Activated T-helper 2 cell treated with anti-CD3 and anti-CD28 coated beads, Interferon-gamma antibody, Interleukin-2, Interleukin-4, amounts not matched to agents 10 μg/mL and 5 μg/mL and 100 μg/mL, durations not matched to agents 14 hours and 24 hours and 36 hours (primary cell): ENCODE measurements at places on chromosomes 2 and 18.

- no peak overlapping the region for H3K4me3 ChIP-seq
- DNase-seq = no peak
- H3K4me1 ChIP-seq = no peaks in the 10 kb centered on the region
- H3K36me3 ChIP-seq = no peaks in the 10 kb centered on the region
- H3K27ac ChIP-seq = no peak overlapping the region
Measured at GRCh38 chr18:6711467-6711866, 18.0 kb upstream of the ARHGAP28 start.

- H3K27ac ChIP-seq = no peak overlapping the region
- no peak for DNase-seq
- H3K4me1 ChIP-seq = no peaks in the 10 kb centered on the region
- H3K4me3 ChIP-seq = no peak overlapping the region
Measured at GRCh38 chr2:128365217-128365905, 46.7 kb upstream of the HS6ST1 start.

- peaks cover 50% of the 10 kb centered on the region for H3K27me3 ChIP-seq
- DNase-seq = no peak
- no peak overlapping the region for H3K27ac ChIP-seq
- H3K4me1 ChIP-seq = no peaks in the 10 kb centered on the region
- H3K4me3 ChIP-seq = no peak overlapping the region
Measured at GRCh38 chr2:100344433-100344832, 22.1 kb upstream of the LONRF2 start.

GRCh38 chr2:16588565-16588964 lies 77.1 kb downstream of the CYRIA start:
- no peaks in the 10 kb centered on the region for H3K4me1 ChIP-seq
- H3K36me3 ChIP-seq = no peaks in the 10 kb centered on the region
- no peak for DNase-seq
- H3K27ac ChIP-seq = no peak overlapping the region

- H3K27ac ChIP-seq = no peak overlapping the region
- no peak for DNase-seq
Measured at GRCh38 chr2:199756743-199757142, 94.2 kb downstream of the FTCDNL1 start.

GRCh38 chr2:183091318-183091953 lies 12.9 kb downstream of the DUSP19 start:
- DNase-seq = no peak
- no peak overlapping the region for H3K4me3 ChIP-seq

DNA sequence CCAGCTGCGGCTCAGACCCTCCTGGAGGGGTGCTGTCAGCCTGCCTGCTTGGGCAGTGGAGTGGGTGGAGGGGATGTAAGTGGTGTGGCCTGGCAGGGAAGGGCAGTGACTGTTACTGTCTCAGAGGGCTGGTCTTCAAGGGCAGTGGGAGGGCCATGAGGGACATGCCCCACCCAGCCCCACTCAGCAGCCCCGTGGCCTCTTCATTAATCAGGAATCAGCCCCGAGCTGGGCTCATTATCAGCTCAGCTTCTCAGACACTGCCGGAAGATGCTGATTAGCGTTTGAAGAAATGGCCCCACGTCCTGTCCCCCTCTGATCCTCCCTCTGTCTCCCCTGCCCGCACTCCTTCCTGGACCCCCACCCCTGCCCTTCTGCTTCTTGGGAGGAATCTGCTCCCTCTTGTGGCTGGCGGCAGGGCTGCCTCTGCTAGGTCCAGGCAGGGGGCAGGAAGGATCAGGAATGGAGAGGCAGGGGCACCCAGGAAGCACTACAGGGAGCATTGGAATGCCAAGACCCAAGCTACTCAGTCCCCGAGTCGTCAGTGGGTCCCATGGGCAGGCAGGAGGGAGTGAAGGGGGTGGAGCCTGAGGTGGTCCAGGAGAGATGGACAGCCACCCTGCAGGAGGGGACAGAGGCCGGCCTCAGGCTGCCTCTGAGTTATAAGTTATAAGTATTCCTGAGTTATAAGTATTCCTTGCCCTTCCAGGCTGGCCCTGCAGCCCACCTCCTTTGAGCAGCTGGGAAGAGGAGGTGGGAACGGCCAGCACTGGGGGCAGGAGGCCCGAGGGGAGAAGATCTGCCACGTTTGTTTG lies 7.0 kb downstream of the ASIC4 start:
- DNase-seq = no peak

GRCh38 chr2:96856776-96857666 lies 795 bp downstream of the ANKRD39 start:
- peaks cover 37% of the 10 kb centered on the region for H3K36me3 ChIP-seq
- peak overlapping the region; percentile 82 for H3K27ac ChIP-seq
- no peak for DNase-seq
- peaks cover 24% of the 10 kb centered on the region for H3K4me1 ChIP-seq

DNA sequence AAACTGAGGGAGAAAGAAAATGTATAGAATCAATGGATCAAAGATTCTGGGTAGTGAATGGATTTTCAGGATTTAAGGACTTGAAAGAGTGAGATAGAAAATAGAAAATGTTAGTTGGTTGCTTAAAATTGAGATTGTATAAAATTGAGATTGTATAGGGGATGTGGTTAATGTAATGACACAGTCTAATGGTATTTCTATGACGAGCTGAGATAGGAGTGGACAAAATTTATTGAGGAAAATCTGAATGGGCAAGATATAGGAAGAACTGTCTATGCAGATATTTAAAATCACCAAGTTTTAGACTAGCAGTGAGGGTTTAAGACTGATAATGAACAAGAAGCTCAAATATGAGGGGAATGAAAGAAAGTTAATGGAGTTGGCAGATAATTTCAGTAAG lies 406.6 kb downstream of the NYAP2 start:
- no peak overlapping the region for H3K4me3 ChIP-seq
- H3K27me3 ChIP-seq = no peaks in the 10 kb centered on the region
- H3K36me3 ChIP-seq = no peaks in the 10 kb centered on the region
- H3K4me1 ChIP-seq = no peaks in the 10 kb centered on the region
- no peak for DNase-seq

- peaks cover 32% of the 10 kb centered on the region for H3K27me3 ChIP-seq
- DNase-seq = no peak
- no peak overlapping the region for H3K4me3 ChIP-seq
- no peaks in the 10 kb centered on the region for H3K36me3 ChIP-seq
Measured at GRCh38 chr2:164903204-164903603, 52.1 kb downstream of the SLC38A11 start.

- no peak for DNase-seq
- peaks cover 38% of the 10 kb centered on the region for H3K27me3 ChIP-seq
- H3K27ac ChIP-seq = no peak overlapping the region
- H3K4me1 ChIP-seq = peaks cover 23% of the 10 kb centered on the region
- no peaks in the 10 kb centered on the region for H3K36me3 ChIP-seq
Measured at GRCh38 chr2:98839292-98839691, 96.7 kb downstream of the CRACDL start.

DNA sequence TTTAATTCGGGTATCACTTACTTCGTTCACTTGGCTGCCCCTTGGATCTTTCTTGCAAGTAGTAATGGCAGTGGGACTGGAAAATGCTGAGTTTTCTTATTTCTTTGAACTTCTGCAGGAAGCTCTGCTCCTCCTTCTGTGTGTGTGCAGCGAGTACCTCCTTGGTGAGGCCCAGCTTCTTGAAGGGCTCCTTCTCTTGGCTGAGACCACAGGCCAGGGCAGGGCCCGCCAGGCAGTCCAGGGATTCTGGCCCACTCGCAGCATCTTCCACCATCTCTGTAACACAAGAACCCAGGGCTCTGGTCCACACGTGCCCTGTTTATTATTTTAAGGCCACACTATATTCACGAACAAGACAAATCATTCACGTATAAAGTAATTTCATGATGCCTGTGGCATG lies 15.8 kb upstream of the HES6 start:
- no peaks in the 10 kb centered on the region for H3K27me3 ChIP-seq
- peaks cover 6% of the 10 kb centered on the region for H3K4me1 ChIP-seq
- no peak for DNase-seq
- no peak overlapping the region for H3K27ac ChIP-seq
- no peak overlapping the region for H3K4me3 ChIP-seq
- H3K36me3 ChIP-seq = peaks cover 36% of the 10 kb centered on the region

- no peaks in the 10 kb centered on the region for H3K4me1 ChIP-seq
- H3K36me3 ChIP-seq = no peaks in the 10 kb centered on the region
- H3K27me3 ChIP-seq = no peaks in the 10 kb centered on the region
- H3K4me3 ChIP-seq = no peak overlapping the region
- no peak for DNase-seq
Measured at GRCh38 chr2:238334885-238335284, 14.6 kb downstream of the TRAF3IP1 start.

DNA sequence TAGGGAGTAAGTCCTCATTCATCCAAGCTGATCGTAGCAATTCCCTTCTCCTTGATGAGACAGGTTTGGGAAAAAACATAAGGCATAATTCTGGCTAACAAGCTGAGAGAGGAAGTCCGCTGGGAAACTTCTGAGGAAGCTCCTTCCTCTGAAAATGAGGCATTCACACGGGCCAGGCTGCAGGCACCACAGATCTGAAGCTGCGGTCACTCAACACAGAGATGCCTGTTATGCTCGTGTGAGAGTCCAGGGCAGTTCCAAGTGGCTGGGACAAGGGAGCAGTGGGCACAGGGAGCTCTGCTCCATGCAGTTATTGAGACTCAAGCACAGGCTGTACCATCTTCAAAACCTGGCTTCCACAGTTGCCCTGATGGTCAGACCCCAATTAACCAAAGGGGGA lies 200.9 kb upstream of the ID2 start:
- no peaks in the 10 kb centered on the region for H3K36me3 ChIP-seq
- H3K27ac ChIP-seq = peak overlapping the region; percentile 69
- H3K27me3 ChIP-seq = no peaks in the 10 kb centered on the region

- H3K27me3 ChIP-seq = no peaks in the 10 kb centered on the region
- no peak for DNase-seq
- H3K36me3 ChIP-seq = no peaks in the 10 kb centered on the region
- H3K27ac ChIP-seq = no peak overlapping the region
Measured at GRCh38 chr2:238570391-238570790, 143.7 kb downstream of the ASB1 start.

DNA sequence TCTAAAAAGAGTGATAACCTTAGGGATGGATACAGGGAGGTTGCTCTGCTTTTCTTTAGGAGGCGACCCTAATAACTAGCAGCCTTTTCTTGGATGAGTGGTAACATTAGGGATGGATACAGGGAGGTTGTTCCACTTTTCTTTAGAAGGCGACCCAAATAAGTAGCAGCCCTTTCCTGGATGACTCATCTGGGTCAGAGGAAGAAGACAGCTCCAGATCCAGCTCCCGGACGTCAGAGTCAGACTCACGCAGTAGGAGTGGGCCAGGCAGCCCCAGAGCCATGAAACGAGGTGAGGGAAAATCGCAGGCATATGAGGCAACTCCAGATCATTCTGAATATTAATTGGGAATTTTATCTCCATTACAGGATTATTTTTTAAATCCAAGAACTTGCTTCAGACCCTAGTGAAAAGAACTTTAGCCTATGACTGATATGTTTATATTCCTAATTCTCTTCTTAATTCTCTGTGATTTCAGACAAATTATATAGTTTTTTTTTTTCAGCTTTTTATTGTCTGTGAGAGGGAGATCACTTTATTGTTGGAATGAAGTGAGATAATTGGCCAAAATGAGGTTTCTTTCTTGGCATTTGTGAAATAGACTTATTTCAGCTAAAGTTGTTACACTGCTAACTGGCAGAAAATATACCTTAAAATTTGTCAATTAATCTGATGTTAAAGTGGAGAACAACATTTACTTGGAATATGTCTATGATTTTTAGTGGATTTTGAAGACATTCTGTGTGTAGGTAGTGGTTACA lies 31.2 kb upstream of the C1GALT1C1L start:
- no peak overlapping the region for H3K4me3 ChIP-seq
- H3K36me3 ChIP-seq = peaks cover 21% of the 10 kb centered on the region
- no peaks in the 10 kb centered on the region for H3K27me3 ChIP-seq
